Esophagus squamous epithelium (tissue), 5 donors: ENCODE measurements at places on chromosomes 5 and 9.

- no peak for DNase-seq
Observed at GRCh38 chr9:21281275-21281674, 23.8 kb downstream of the IFNA5 start.

DNA sequence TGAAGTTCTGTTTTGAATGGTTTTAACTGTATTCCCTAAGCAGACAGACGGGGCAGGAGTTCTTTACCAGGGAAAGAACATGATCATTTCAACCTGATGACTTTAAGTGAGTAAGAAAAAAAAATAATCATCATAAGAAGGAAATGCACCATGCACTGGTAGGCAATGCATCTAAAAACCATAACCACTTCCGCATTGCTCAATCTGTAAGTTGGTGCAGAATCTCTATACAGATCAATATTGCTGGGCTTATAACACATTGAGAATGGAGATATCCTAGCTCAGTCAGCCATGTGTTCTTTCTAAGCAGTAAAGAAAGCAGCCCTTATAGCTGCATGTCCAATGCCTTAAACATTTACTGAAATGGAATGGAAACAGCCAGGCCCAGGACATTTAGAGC, 407.1 kb upstream of the DMAC1 start:
- no peak for DNase-seq

- no peak for DNase-seq
Observed at GRCh38 chr5:108649106-108649505, 98.6 kb upstream of the FER start.

GRCh38 chr5:168578538-168579487, at the start of gene PANK3:
Gene PANK3 (minus strand): TSS chr5:168579368. CDS start chr5:168579283, 85 bp downstream.
- peak; percentile 40 for DNase-seq

DNA sequence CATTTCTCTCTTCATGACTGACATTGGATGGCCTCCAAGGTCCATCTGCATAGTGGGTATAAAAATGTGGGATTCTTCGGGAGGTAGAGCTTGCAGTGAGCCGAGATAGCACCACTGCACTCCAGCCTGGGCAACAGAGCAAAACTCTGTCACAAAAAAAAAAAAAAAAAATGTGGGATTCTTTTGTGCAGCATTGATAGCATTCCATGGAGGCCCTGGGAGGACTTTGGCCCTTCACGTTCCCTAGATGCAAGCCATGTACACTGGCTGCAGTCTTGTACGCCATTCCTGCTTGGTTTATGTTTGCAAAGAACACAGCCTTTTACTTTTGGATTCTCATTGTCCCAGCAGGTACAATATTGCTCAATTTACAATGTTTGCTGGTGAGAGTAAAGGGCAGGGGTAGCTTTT, 157.8 kb downstream of the SLCO4C1 start:
- DNase-seq: no peak

DNA sequence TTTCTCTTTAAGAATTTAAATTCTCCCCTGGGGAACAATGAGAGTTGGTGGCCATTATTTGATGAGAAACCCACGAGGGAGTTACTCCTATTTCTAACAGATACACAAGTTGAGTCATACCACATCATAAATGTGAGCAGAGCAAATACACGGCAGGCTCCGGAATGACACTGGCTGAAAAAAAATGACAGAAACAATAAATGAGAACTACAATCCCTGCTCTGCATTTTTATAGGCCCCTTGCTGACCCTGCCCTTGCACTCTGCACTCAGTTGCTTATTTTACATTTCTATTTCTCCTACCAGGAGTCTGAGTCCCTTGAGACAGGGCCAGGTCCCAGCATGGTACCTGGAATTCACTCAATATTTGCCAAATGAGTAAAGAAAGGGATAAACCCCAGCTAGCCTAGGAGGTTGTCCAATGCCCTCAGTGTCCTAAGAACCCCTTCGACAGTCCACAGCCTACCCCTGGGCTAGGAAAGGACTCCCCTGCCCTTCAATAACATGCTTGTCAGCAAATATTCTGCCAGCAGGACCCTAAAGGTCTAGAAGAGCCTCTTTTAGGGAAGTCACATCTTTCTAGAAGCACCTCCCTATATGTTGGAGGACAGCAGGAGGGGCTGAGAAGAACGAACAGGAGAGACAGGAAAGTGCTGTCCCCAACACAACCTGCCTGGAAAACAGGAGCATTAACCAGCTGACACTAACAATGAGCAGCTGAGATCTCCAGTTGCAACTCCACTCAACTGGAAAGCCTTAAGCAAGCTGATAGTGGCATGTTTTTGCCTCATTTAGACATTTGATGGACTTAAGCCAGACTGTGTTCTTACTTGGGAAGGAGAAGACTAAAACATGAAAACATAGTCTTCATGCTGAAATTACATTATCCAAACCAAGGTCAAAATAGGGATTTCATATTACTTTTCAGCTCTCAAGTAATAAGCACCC, 191.2 kb downstream of the ACTL7B start:
- no peak for DNase-seq

DNA sequence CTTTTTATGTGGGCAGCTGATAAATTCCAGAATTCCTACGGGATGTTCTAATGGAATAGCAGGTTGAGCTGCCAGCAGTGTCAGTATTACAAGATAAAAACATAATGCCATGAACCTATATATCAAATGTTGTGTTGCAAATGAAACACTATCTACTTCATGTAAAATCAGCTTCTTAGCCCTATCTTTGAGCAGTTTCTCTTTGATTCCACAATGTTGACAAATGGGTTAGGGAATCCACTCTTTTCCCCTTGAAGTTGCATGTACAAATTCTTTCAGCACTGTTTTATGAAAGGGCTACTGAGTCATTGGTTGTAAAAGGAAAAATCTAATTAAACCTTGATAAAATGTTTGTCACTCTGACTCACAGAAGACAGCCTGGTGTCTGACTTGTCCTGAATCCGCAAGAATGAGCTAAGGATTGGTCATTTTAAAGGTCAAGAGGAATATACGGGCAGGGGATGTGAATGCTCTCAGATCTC, 950.6 kb upstream of the NUDT12 start:
- DNase-seq: no peak
